ENCODE measurements at places on chromosomes 6 and 20. TPM values are rescaled to one million over a fixed set of nuclear protein-coding genes. Genes with fewer than 3 reads are reported as not detected.

ZBTB46 gene
- polyA plus RNA-seq, result 1.1 TPM

DNA sequence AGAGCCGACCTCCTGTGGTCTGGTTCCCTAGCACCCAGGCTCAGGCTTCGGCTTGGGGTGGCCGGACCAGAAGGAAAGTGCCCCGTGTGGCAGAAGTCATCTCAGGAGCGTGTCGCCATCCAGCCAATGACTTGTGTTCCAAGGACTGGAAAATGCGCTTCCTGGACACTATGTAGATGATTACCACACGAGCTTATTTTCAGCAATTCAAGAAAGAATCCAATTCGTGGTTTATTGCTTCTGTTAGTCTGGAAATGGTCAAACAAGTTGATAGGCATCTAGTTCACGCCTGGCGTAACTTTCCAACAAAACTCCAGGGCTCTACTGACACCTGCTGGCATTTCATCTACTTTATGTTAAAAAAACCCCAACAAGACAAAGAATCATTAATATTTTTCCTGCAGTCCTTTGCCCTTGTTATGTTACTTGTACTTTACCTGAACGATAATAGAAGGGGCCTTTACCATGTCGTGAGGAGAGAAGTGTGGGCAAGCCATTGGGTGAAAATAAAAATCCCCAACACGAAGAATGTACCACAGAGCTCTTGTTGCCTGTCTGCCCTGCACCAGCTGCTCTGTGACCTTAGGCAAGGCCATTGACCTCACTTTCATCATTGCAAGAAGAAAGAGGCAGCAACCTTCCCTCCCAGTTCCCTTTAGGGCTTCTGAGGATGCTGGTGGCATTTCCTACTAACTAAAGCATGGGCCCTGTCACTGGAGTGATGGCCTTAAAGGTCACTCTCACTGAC lies 154.7 kb upstream of the LAMP5 start:
- DNase-seq, result peak; percentile 68

DNA sequence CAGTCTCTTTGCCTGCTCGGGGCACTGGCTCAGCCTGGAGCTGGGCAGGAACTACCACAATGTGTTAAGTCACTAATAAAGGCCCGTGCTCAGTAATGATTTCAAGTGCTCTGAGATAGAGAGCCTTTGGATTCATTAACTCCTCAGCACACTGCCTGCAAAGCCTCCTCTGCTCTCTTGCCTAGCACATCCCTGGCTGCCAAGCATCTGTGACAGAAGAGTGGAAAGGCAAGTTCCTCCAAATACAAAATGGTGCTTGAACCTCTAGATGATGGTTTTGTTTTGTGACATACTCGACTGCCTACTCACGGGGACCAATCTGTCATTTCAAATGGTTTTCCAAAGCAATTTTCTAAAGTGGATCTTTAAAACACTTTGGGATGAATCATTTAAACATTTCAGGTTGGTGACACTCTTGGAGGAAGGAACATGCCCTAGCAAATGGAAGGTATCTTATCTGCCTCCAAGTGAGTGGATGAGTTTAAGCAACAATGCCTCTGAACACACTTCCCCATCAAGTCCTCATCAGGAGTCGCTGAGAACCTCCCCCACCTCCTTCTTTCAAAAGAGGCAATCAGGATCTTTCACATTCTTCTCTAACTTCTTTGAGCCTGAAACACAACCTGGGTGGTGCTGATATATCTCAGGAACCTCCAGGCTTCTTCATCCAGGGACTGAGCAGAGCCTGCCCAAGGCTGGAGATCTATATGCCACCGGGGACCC lies 35.8 kb downstream of the METTL24 start:
- no peak for DNase-seq

DNA sequence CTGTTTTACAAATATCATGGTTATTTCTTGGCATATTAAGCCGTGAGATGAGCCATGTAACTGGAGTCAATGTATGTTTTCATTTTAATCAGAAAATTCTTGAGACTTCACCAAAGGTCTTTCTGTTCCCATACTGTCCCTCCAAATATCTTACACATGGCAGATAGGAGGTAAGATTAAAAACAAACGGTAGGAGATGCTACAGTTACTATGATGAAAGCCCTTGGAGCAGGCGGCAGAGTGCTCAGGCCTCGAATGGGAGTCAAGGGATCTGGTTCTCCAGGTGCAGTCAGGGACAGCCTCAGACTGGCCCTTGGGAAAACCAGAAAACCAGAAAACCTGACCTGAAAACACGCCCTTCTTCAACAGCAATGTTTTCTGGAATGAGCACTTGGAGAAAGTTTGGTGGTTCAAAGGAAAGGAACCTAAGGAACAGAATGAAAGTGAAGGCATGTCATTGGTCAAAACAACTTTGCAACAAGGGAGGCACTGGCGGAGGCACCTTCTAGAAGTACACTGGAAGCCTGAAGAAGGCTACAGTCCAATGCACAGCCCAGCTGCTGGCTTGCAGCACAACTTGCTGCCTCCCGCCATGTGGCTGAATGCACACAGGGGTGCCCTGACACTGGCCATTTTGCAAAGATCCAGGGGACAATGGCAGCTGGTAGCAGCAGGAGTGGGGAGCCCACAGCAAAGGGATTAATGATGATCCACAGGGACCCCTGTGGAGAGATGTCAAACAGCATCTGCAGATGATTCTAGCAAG lies 17.4 kb upstream of the FOXO3 start:
- no peak for DNase-seq

DNA sequence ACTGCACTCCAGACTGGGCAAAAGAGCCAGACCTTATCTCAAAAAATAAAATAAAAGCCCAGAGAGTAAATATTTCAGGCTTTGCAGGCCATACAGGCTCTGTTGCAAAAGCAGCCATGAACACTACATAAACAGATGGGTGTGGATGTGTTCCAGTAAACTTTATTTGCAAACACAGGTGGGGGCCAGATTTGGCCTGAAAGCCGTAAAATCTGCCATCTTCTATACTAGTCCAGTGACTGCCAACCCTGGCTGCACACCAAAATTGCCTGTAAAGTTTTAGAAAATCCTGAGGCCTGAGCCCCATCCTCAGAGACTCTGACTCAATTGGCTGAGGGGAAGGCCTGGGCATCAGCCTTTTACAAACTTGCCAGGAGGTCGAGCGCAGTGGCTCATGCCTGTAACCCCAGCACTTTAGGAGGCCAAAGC lies 103.6 kb downstream of the ZMYND8 start:
- no peak for DNase-seq

- peak; percentile 80 for DNase-seq
These were observed 35.7 kb upstream of the ID1 start for GRCh38 chr20:31569163-31570020.

- no peak for DNase-seq
These were observed 25.5 kb downstream of the ANGPT4 start for GRCh38 chr20:890666-891057.

GRCh38 chr6:35490821-35491557 lies 5.9 kb downstream of the TEAD3 start:
- DNase-seq, result no peak

GRCh38 chr6:166662690-166663089 lies 35.6 kb upstream of the RPS6KA2 start:
- DNase-seq, result no peak

All from small intestine (tissue), 16 donors.